SJSA1 (cell line): ENCODE measurements at places on chromosomes 16 and 17. TPM values are rescaled to one million over a fixed set of nuclear protein-coding genes. Genes with fewer than 3 reads are reported as not detected.

FOXC2 gene
- total RNA-seq, result 3.9 and 5.5 TPM in 2 replicates

TLCD3B gene
- total RNA-seq, result 0.55 and 3.1 TPM in 2 replicates

SLC47A2 gene
- total RNA-seq, result not detected in 2 replicates

CDRT15 gene
- not detected in 2 replicates for total RNA-seq

TNFRSF13B gene
- total RNA-seq, result not detected in 2 replicates

CCL14 gene
- not detected in 2 replicates for total RNA-seq

CTRB1 gene
- total RNA-seq, result not detected in 2 replicates

KCNJ2 gene
- 0.03 TPM in 1 of 2 replicates, not detected in the other for total RNA-seq

KRT26 gene
- not detected in 2 replicates for total RNA-seq

KRTAP2-1 gene
- not detected in 2 replicates for total RNA-seq

- no peaks in the 10 kb centered on the region for H3K36me3 ChIP-seq
- H3K27ac ChIP-seq, result peak overlapping the region; percentile 18
- DNase-seq, result peak; percentile 67
- peaks cover 30% of the 10 kb centered on the region for H3K4me1 ChIP-seq
- no peak overlapping the region for H3K4me3 ChIP-seq
- H3K27me3 ChIP-seq, result no peaks in the 10 kb centered on the region
These were observed 34.0 kb upstream of the PRKCA start for GRCh38 chr17:66268247-66268927.

- no peak overlapping the region for H3K4me3 ChIP-seq
- no peaks in the 10 kb centered on the region for H3K4me1 ChIP-seq
- H3K27me3 ChIP-seq, result peaks cover 3% of the 10 kb centered on the region; the same call in 1 of the 2 replicates
These were observed 506.7 kb downstream of the HAPSTR1 start for GRCh38 chr16:9597967-9598730.

DNA sequence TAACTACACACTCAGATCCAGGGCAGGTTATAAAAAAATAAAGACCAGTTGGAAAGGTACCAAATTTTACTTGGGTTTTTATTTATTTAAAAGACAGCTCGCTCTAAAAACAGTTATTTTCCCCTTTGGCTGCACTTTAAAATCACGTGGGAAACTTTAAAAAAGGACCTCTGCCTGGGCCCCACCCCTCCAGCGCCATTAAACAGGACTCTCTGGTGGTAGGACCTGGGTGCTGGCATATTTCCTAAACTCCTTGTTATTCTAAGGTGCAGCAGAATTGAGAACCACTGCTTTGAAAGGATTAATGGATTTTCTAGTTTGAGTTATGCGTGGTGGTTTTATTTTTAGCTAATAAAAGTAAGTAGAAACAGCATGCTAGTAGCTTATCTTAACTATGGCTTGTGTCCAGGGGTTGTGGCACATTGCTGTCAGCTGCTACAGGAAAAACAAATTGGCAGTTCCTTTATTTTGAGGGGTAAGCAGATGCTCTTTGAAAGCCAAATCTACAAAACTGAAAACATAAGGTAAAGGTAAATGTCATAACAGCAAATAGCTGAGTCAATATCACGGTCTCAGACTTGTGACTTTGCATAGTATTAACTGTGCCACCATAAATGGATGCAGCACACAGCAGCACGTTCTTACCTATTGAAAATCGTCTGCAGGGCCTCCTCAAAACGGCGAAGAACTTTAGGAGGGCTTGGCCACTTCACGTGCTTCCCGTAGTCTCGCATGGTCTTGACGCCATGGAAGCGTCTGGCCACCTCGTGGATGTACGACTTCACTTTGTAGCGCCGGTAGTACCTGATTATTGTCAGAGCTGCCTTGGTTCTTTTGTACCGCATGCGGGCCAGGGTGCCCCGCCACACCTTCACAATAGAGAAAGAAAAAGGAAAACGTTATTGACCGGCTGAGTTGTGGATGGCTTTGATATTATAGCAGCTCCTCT, 172.0 kb downstream of the CDK5R1 start:
- no peak overlapping the region for H3K4me3 ChIP-seq
- no peaks in the 10 kb centered on the region for H3K27me3 ChIP-seq
- H3K4me1 ChIP-seq, result no peaks in the 10 kb centered on the region
- H3K27ac ChIP-seq, result no peak overlapping the region
- no peak for DNase-seq

- no peak for DNase-seq
- no peak overlapping the region for H3K27ac ChIP-seq
- H3K27me3 ChIP-seq, result no peaks in the 10 kb centered on the region
- H3K4me1 ChIP-seq, result no peaks in the 10 kb centered on the region
- no peak overlapping the region for H3K4me3 ChIP-seq
These were observed 214.4 kb downstream of the UTP18 start for GRCh38 chr17:51474764-51475163.

- H3K27ac ChIP-seq, result peak overlapping the region; percentile 80
- H3K4me3 ChIP-seq, result no peak overlapping the region
- H3K36me3 ChIP-seq, result no peaks in the 10 kb centered on the region
- peak; percentile 94 for DNase-seq
- no peaks in the 10 kb centered on the region for H3K27me3 ChIP-seq
These were observed 114.0 kb downstream of the C16orf95 start for GRCh38 chr16:87203060-87203656.

DNA sequence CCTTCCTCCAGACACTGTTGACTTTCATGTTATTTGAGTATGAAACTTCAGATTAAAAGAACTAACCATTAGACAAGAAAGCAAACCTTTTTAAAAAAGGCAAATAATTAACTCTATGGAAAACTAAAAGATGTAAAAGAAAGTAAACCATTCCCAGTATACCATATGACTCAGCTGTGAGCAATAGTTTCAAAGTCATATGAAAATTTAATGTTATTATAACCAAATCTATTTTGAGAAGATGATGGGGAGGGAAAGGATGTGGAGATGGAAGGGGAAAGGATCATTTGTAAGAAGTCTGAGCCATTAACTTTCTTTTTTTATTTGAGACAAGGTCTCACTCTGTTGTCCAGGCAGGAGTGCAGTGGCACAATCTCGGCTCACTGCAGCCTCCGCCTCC, 131.8 kb downstream of the IRX5 start:
- no peak overlapping the region for H3K27ac ChIP-seq
- H3K27me3 ChIP-seq, result peaks cover 10% of the 10 kb centered on the region; the same call in 1 of the 2 replicates
- H3K36me3 ChIP-seq, result no peaks in the 10 kb centered on the region

- no peak for DNase-seq
- H3K36me3 ChIP-seq, result no peaks in the 10 kb centered on the region
- no peak overlapping the region for H3K27ac ChIP-seq
- H3K27me3 ChIP-seq, result no peaks in the 10 kb centered on the region
- no peak overlapping the region for H3K4me3 ChIP-seq
- no peaks in the 10 kb centered on the region for H3K4me1 ChIP-seq
These were observed 17.2 kb downstream of the GINS3 start for GRCh38 chr16:58409316-58409973.

DNA sequence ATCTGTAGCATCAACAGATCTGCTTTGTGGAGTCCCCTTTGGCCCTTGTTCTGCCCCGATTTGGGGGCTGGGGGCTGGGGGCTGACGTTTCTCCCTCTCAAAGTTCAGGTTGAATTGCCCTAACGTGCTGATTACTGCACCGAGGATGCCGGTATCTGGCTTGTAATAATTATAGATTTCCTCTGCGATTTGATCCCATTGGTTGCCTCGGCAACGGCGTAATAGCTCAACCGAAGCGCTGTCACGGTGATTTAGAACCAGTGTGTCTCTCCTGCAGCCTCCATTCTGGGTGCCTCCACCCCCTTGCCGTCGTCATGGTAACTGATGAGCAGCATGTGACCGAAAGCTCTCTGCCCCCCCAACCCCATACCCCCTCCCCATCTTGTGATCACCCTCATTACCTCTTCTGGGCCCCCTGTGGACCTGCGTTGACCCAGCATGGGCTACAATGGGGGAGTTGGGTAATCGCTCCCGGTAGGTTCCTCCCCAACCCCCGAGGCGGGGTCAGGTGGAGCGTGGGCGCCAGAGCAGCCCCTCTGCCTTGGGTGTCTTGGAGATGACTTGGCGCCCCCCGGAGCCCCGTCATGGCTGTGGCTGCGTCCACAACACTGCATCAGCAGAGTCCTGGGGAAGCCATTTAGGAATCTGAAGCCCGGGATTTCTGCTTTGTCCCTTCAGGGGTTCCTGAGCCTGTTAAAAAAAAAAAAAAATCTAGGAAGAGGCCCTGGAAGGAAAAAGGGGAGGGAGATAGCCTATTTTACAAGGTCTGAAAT, 38.4 kb downstream of the ABAT start:
- H3K36me3 ChIP-seq, result no peaks in the 10 kb centered on the region
- H3K4me3 ChIP-seq, result no peak overlapping the region
- H3K27me3 ChIP-seq, result no peaks in the 10 kb centered on the region
- no peak for DNase-seq
- H3K27ac ChIP-seq, result no peak overlapping the region

- H3K36me3 ChIP-seq, result no peaks in the 10 kb centered on the region
- peak; percentile 64 for DNase-seq
- no peaks in the 10 kb centered on the region for H3K4me1 ChIP-seq
- H3K27me3 ChIP-seq, result no peaks in the 10 kb centered on the region
These were observed 6.5 kb downstream of the SCGB1C2 start for GRCh38 chr17:143785-144281.

DNA sequence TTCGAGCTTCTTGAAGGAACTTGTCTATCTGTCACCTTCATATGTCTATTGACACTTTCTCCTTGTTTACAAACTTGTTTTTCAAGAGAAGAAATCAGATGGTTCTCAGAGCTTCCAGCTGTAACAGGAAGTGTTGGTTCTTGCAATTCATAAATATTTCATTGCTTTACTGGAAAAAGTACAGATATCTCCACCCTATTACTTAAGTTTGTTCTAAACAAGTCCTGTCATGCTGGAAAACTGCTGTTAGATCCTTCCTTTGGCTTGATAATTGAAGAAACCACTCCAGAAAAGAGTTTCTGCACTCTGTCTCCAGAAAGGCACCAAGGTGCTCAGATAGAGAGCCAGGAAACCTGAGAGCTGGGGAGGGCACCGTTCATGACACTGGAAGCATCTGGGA, 181.6 kb downstream of the DNAH9 start:
- H3K36me3 ChIP-seq, result no peaks in the 10 kb centered on the region
- no peak overlapping the region for H3K27ac ChIP-seq
- no peak for DNase-seq
- no peak overlapping the region for H3K4me3 ChIP-seq
- H3K4me1 ChIP-seq, result no peaks in the 10 kb centered on the region
- H3K27me3 ChIP-seq, result no peaks in the 10 kb centered on the region

DNA sequence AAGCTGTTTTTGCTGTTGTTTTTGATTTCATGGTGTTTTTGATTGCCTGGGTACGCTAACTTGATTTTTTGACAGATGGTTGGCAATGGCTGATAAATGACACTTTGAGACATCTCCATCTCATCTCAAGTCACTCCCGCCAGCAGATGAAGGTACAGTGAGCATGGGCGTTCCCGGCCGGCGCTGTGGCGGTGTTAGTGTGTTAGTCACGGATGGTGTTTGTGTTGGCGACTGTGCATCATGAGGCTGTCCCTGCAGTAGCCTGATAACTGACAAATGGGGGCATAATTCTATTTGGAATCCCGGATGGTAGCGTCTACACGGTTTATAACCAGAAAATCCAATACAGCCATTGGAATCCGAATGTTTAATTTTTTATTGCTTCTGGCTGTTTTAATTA, 81.6 kb upstream of the ZNF750 start:
- H3K4me3 ChIP-seq, result no peak overlapping the region
- peaks cover 25% of the 10 kb centered on the region for H3K36me3 ChIP-seq
- no peaks in the 10 kb centered on the region for H3K27me3 ChIP-seq
- DNase-seq, result no peak

DNA sequence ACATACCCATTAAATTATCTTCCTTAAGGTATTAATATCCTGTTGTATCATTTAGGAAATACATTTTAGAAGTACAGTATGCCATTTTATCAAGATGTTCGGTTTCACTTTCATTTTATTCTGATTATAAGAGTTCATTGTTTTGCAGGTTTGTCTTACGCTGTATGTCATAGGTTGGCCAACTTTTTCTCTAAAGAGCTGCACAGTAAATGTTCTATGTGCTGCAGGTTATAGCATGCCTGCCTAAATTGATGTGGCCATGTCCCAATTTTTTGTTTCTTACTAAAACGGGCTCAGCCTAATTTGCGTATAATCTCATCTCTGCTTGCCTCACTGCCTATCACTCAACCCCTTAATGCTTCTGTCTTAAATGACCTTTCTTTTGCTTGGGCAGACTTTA, 126.4 kb downstream of the USP22 start:
- H3K27ac ChIP-seq, result no peak overlapping the region
- H3K36me3 ChIP-seq, result no peaks in the 10 kb centered on the region
- no peaks in the 10 kb centered on the region for H3K27me3 ChIP-seq
- peaks cover 16% of the 10 kb centered on the region for H3K4me1 ChIP-seq
- no peak for DNase-seq

DNA sequence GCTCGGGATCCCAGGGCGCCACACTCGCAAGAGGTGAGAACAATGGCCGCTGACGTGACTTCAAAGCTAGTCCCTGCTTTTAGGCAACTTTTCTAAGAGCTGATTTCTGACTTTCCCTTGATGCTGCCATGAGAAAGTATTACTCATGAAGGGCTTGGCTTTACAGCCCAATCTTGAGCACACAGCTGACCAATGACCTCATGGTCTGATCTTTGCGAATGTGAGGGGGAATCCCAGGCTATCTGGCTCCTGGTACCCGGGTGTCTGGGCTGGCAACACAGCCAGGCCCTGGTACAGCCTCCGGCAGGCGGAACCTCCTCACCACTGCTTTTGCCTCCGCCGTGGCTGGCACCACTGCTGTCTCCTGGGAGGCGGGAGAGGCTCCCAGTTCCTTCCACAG, 17.5 kb downstream of the NDUFAF8 start:
- no peak overlapping the region for H3K27ac ChIP-seq
- H3K36me3 ChIP-seq, result peaks cover 68% of the 10 kb centered on the region
- no peak overlapping the region for H3K4me3 ChIP-seq
- no peak for DNase-seq
- H3K4me1 ChIP-seq, result no peaks in the 10 kb centered on the region

GRCh38 chr17:60164164-60164563, 14.4 kb downstream of the CA4 start:
- H3K4me3 ChIP-seq, result no peak overlapping the region
- H3K27me3 ChIP-seq, result peaks cover 8% of the 10 kb centered on the region
- no peak for DNase-seq
- no peak overlapping the region for H3K27ac ChIP-seq
- H3K36me3 ChIP-seq, result no peaks in the 10 kb centered on the region

DNA sequence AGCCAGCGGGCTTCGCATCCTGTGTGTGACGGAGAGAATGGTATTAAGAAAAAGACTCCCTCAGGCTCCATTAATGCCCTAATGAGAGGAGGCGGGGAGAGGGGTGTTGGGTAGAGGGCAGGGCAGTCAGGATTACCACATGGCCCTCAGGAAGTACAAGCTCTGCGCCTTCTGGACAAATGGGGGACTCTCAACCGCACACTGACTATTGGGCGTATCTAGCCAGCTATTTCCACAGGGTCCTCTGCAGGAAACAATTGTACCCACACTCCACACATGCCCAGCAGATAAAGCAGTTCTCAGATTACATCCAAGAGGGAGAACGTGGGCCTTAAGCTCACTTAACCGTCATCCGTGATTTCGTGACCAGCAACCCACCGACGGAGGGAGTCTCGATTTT, 14.7 kb downstream of the NXN start:
- H3K36me3 ChIP-seq, result no peaks in the 10 kb centered on the region
- 0 out of 2 replicates have a peak, but pooled peaks cover 3% of the 10 kb centered on the region for H3K4me1 ChIP-seq
- no peak overlapping the region for H3K27ac ChIP-seq
- no peaks in the 10 kb centered on the region for H3K27me3 ChIP-seq
- no peak for DNase-seq

- no peaks in the 10 kb centered on the region for H3K36me3 ChIP-seq
- no peaks in the 10 kb centered on the region for H3K27me3 ChIP-seq
- no peaks in the 10 kb centered on the region for H3K4me1 ChIP-seq
These were observed 16.2 kb downstream of the WWOX start for GRCh38 chr16:78115659-78116058.
